ENCODE measurements at places on chromosomes 2 and 18.

DNA sequence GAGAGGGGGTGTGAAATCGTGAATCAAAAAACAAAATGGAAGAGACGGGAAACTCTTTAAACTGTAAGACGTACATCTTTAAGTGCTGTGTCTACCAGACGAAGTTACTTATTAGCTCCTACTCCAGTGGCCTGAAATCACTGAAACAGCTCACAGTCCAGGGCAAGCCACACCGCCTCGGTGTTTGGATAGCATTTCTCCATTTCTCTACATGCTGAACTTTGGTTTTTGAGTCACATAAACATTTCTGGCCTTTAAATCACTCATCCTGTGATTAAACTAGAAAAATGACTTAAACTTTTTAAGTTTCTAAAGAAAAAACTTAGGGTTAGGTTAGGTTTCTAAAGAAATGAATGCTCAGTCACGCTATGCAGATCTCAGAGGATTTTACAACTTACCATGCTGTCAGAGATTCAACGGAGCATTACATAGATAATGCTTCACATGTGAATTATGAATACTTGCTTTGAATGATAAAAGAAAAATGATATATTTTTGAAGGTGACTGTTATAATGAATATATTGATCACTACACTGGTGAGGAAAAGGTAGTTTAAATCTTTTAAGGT lies 138.4 kb downstream of the MBP start:
- DNase-seq, result no peak

DNA sequence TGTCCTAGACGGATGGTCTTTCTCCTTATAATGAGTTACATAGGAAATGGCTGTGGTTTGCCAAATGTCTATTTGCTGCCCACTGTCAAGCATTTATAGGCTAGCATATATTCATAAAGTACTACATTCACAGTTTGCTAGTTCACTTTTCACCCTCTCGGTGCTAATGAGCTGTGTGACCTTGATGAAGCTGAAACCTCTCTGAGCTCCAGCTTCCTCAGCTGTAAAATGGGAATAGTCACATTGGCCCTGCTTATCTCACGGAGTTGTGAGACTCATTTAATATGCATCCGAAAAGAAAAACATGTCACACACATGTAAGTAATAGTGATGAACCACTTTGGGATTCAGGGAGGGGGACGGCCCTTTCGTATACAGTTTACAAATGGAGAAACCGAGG lies 17.0 kb downstream of the PRKCE start:
- no peak for DNase-seq

DNA sequence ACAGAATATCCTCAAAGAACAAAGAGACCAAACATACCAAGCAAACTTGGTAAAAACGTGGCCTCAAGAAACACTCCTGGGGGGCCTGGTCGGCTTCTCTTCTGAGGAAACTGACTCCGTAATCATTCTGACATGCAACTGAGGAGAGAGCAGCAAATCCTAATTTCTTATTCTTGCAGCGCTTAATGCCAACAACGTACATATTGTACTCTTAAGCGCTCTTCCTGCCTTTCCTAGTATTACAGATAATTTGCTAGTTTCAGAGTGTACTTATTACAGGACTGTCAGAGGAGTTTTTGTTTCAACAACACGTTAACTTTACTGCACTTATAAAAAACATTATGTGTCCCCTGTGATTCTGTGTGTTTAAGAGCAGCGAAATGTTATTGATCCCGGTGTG lies 64.9 kb downstream of the ZNF521 start:
- no peak for DNase-seq

- DNase-seq, result no peak
Observed at GRCh38 chr2:85727798-85728197, 26.0 kb upstream of the ATOH8 start.

DNA sequence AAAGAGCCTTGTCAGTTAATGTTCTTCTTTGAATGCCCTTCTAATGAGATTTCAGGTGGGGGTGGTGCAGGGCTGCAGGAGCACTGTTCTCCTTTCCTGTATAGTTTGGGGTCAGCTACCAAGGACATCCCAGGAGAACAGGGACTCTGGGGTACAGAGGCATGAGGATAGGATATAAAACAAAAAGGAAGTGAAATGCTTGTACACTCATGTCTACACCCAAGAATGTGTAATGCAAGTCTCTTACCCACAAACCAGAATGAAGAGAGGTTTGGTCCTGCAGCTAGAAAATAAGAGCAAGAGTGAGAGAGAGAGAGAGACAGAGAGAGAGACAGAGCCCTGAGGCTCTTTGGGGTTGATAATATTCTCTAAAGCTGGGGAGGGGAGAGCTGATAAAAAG lies 151.8 kb upstream of the KCTD1 start:
- DNase-seq, result no peak
